ENCODE measurements at places on chromosomes 3 and 15.

DNA sequence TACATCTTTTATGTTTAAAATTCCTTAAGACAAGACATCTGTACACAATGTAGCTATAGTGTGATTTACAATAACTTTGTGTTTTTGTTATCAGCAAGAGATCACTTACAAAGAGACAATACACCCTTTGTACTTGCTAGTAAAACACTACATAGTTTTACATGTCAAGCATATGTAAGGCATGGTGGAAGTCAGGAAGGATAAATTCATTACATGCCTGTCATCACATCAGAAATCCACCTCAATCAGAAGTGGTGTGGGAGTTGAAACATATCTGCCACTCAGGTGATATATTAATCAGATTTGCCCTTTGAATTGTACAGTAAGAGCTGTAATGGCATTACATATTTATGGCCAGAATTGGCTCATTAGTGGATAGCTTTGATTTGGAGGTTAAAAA, 95.5 kb downstream of the MBNL1 start:
- no peak for DNase-seq

- no peak for DNase-seq
Observed at GRCh38 chr3:164450276-164450905, 627.9 kb downstream of the SI start.

DNA sequence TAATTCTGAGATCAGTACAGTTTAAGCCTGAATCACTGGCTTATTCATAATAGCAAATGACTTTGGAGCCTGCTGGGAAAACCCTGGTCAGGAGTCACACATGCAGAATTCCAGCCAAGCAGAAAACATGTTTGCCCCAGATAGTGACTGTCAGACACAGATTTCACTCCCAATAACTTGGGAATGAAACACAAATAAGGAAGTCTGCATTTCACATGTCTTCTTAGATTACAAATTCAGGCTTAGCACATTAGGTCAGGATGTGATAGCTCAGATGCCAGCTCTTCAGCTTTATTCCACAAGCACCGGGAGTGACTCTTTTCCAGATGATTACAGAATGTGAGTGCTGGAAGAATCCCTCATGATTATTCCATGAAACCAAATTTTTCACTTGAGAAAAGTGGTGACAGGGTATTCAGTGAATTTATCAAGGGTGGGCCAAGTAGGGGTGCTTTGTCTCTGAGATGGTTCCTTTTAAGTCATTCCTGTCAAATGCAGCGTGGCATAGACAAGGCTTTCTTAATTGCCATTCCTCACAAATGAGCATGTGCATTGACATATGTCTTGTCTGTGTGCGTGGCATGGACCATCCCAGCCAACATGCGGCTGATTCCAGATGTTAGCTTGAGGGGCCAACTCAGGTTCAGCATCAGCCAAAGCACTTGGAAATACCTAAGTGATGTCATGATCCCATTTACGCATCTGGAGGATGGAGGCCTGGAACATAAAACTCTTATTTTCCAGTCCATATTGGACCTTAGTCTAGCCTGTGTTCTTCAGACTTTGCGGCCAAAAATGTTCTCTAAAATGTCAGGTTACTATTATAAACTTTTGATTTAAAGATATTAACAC, 191.0 kb downstream of the EPHB1 start:
- DNase-seq = no peak

DNA sequence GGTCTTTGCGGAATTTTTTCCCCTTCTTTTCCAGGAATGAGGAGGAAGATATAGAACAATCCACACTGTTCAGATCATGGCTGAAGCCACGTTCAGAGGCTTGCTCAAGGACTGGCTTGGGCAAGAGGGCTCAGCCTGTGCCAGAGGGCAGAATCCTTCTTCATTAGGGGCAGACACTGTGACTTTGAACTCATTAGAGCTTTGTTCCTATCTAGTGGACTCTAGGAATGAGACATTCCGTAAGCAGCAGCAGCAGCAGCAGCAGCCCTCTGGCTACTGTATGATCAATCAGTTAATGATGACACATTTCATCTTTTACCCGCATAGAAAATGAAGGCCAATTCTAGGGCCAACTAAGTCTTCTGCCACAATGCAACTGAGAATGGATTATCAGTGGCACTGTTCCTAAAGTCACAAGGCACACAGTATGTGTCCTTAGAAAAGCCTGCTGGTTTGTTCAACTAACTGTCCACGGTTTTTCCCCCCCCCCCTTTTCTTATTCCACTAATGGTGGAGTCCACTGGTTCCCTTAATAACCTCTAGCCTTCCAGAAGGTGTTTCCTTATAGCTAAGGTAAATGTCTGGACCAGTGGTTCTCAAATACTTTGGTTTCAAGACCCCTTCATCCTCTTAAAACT, 1.7 kb upstream of the RAB8B start:
- DNase-seq = no peak

DNA sequence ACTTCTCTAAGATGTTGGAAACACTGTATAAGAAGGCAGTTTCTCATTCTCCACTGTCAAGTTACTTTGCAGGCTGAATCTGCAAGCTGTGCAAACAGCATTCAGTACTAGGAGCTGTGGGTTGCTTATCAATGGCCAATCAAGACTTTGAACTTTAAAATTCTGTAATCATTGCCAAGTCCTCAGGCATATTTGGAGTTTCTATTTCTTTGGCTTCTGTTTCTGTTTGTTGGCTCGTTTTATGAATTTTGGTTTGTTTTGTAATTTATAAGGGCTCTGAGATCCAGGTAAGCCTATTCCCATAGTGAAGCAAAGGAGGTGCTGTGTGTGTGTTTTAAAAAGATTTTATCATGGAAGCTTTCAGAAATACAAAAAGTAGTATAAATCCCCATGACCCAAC, 32.1 kb downstream of the TLNRD1 start:
- DNase-seq = no peak

GRCh38 chr3:66478960-66479359, 21.9 kb downstream of the LRIG1 start:
- DNase-seq = no peak

DNA sequence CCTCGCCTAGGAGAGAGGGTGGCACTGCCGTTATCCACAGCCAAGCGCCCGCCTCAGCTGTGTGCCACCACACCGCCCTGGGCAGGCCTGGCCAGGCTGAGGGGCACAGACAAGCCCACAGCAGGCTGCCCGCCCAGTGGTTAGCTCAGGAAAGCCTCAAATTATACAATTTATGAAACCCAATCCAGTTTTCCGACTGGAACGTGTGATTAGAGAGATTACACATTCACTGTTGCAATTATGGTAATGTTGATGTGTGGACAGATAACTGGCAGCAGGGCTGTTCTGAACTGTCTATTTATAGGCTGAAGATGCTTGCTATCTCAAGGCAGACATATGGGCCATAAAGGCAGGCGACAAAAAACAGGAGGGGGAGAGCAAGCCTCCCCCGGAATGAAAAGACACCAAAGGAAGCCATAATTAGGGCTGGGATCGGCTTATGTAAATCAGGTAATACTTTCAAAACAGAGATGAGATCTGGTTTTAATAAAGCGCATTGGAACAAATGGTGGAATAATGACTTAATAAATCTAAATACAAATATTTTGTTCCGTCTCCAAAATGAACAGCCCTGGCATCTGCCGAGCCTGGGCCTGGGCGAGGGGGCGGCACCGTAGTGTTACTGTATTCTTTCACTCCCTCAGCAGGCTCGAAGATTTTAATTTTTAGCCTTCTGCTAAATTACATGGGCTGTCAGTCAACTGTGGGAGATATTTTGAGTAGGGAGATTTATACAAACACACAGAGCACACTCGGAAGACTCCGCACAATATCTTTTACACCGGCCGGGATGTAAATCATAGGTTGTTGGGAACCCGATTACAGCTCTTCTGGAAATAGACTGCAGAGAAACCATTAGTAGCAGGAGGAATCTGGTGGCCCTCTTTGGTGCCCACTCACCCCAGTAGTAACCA, 103.1 kb upstream of the TLE3 start:
- no peak for DNase-seq

GRCh38 chr3:48140336-48140757, 47.9 kb downstream of the CDC25A start:
- DNase-seq = no peak

DNA sequence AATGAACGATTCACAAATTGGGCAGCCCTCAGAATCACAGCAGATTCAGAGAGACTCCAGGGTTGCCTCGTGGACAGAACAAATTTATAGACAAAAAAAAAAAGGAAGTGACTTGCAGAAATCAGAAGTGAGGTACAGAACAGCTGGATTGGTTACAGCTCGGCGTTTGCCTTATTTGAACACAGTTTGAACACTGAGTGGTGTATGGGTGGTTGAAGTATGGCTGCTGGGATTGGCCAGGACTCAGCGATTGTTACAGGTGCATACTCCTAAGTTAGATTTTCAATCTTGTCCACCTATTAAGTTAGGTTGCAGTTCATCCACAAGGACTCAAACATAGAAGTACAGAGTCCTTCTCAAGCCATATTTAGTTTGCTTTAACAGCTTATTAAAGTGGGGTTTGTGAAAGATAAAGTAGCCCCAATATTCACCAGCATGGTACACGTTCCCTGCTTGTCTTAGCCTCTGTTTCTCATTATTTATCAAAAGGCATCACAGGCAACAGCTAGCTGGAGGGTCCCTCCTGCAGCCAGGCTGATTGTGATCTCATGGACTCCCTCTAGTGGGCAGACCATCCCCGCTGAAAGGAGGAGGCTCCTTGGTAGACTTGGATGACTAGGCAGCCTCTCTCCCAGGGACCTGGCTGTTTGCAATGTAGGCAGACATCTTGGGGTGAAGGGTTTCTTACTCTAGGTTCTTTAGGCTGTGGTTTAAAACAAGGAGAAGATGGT, 17.6 kb upstream of the ALDH1L1 start:
- DNase-seq = peak; percentile 50

- DNase-seq = no peak
Observed at GRCh38 chr15:79520654-79521053, 88.5 kb downstream of the MINAR1 start.

DNA sequence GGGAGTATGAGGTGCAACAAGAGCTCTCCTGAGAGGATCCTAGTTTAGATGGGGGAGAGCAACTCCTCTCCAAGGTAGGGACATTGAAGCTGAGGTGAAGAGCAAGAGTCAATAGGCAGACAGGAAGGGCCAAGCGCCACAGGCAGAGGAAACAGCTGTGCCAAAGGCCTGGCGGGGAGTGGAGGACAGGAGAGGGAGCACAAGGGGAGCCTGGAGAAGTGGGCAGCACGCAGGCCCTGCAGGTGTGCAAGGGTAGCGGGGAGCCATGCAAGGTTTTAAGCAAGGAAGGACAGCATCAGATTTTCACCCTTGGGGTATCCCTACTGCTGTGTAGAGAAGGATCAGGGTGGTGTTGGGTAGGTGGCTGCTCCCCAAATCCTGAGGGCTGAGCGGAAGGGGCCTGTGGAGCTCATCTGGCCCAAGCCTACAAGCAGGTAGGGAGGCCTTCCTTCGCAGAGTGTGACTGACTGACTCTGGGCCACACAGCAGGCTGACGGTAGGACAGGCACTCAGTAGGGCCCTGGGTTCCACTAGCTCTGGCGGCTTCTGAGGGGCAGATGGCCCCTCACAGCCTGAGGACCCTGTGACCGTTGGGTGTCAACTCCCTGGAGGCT, 13.3 kb downstream of the CHST13 start:
- no peak for DNase-seq

DNA sequence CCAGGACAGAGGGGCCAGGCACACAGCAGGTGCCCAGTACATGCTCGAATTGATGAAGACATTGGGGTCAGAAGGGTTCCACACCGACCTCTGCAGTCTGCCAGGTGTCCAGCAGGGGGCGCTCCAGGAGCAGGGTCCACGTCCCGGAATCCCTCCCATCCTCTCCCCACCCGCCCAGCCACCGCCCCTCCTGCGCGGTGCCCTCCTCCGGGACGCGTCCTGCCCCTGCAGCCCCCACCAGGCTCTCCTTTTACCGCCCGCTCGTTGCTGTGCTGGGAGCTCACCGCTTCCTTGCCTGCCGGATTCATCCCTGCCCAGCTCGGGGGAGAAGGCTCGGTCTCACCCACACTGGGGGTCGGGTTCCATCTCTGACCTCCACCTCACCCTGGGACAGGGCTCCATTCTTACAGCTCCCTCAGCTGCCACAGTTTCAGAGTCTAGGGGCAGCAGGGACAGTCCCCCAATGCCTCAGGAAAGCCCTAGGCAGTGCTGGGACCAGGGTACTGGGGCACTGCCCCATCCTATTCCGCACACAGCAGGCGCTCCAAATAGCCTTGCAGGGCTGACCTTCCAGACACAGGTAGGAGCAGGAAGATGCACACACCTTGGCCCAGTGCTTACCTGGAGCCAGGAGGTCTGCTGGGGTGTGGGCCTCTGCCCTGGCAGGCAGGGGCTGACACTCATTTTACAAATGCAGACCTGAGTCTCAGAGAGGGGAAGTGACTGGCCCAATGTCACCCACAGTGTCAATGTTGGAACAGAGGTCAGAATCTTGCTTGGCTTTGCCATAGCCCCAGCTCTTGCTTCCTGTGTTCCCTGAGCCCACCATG, 31.0 kb downstream of the GRIP2 start:
- peak; percentile 95 for DNase-seq

GRCh38 chr3:72133329-72134011, 348.5 kb upstream of the PROK2 start:
- DNase-seq = no peak

- no peak for DNase-seq
Observed at GRCh38 chr3:28376424-28376823, 27.8 kb upstream of the AZI2 start.

DNA sequence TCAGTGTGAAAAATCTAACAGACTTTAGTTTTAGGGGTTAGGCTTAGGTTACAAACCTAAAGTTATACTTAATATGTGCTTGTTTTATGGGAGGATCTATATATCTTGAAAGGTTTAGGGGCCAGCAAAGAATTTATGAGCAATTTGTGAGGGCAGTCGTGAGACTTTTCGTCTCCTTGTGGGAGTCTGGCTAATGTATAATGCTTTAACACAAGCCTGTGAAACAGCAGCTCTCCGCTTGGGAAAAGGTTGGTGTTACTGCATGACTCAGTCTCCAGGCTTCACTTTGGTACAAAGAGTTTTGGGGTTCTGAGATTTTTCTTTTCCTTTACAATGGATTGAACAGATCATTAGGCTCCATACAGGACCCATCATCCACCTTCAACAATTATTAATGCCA, 79.0 kb upstream of the MFGE8 start:
- DNase-seq = no peak

DNA sequence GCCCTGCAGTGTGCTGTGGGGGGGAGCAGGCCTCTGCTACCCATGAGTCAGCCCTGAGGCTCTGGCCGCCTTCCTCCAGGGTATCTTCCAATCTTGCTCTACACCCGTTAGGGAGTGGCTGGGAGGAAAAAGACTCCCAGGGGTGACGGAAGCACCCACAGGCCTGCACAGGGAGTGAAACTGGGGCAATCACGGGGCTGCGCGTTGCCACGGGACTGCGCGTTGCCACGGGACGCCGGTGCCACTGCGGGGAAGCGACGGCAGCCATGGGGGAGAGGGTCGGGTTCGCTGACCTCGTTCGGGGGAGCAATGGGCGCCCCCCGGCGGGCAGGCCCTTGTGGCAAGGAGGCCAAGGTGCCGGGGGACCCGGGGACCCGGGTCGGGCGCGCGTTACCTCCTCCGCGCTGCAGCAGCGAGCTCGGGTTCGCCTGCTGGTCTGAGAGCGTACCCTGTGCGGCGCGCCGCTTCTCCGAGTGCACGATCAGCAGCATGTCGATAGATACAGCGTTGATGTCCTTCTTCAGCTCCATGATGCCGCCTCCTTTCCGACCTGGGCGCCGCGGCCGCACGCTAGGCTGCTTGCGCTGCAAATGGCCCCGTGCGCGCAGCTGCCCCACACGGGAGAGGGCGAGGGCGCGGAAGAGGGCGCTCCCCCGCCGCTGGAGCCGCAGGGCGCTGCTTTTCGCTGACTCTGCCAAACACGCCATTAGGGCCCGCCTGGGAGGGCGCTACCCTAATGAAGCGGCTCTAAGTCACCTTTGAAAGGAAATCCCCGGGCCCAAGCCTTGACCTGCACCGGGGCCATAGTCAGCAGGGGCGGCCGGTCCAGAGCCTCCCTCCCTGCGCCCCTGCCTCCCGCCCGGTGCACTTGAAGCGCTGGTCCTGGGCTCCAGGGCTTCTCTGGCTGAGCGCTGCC, at the start of gene KY:
KY (minus strand) TSS at position 592 of the 916 bp plus-strand sequence; CDS start at position 530, 62 bp downstream.
- DNase-seq = no peak
